ENCODE measurements at places on chromosomes 11 and 22.

DNA sequence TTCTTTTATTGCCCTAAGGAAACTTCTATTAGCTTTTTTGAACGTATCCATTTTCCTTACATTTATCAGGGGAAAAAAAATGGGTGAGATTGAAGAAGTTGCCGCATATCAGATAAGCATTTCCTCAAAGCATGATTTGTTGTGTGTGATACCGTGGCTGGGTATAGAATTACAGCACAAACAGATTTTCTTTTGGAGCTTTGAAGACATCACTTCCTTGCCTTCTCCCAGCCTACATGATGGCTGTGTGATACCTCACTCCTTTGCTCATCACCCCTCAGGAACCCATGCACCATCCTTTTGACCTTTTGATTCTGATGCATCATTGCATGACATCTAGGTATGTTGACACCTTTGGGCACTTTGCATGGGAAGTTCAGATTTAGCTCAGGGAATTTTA lies 1155.3 kb downstream of the BRD1 start:
- no peak for DNase-seq

GRCh38 chr11:134438542-134439537 lies 26.8 kb upstream of the B3GAT1 start:
- DNase-seq = peak; percentile 16

GRCh38 chr11:61639816-61640443 lies 40.3 kb upstream of the DAGLA start:
- no peak for DNase-seq

DNA sequence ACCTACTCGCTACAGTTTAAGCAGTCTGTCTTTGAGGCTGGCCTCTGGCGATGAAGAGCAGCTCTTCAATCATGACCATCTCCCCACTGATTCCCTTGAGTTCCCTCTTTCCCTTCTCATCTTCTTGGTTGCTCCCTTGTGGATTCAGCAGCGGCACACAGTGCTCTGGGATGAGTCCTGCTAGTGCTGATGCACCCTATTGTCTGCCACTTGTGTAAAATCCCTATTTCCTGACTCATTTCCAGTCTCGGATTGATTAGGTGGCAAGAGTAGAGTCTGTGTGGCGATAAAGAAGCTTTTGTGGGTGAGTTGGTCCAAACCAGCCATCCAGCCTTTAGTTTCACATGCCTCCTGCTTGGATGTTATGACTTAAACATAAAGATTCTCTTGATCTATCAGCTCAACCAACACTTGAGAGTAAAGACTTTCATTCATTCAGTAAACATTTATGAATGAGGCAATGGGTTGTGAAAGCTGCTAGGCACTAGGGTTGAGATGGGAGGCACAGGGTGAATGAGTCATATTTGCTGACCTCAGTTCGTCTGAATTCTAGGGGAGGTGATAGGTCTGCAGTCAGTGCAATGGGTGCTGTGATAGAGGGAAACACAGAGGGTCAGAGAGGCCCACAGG lies 219.4 kb upstream of the RAG2 start:
- no peak for DNase-seq

DNA sequence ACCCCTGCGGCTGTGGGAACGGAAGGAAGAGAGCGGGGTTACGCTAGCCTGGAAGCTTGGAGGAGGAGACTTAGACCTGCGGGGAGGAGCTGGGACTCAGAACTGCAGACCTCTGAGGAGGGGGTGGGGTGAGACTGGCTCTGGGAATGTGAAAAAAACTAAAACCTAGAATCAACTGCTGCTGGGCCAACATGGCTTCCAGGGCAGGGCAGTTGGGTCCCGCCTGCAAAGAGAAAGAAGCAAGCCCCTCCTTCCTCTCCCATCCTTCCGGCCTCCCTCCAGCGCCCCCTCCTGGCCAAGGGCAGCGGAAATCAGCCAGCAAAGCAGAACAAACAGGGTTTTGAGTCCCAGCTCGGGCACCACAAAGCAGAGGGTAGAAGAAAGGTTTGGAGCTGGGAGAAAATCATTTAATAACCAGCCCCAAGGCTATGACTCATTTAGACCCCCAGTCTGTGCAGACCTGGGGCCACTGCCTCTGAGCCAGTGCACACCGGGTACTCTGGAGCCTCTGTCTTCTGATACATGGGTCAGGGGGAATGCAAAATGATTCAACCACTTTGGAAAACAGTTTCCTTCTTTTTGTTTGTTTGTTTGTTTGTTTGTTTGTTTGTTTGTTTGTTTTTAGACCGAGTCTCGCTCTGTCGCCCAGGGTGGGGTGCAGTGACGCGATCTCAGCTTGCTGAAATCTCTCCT lies 7.3 kb upstream of the NCF4 start:
- no peak for DNase-seq

- DNase-seq = no peak
Observed at GRCh38 chr11:114124601-114125144, 65.2 kb downstream of the ZBTB16 start.

DNA sequence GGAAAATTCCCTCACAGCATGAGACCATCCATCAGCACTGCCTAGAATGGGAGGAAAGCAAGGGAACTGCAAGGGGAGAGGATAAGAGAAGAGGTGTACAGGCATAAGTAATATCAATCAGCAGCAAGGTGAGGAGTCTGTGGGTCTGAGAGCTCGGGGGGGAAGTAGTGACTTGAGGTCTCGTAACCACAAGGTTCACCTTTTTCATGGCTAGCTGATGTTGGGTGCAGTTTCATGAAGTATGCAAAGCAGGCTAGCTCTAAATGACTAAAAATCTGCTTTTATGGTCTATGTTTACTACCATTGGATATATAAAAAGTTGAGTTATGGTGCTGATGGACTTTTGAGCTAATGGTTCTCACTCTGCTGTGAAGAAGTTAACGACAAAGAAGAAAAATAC lies 35.8 kb downstream of the OR4C6 start:
- no peak for DNase-seq

All from cerebellum (tissue), 4 donors.